CD4-positive, alpha-beta T cell treated with Interleukin-10 for 1 hour (primary cell): ENCODE measurements at places on chromosomes 6 and 20.

DNA sequence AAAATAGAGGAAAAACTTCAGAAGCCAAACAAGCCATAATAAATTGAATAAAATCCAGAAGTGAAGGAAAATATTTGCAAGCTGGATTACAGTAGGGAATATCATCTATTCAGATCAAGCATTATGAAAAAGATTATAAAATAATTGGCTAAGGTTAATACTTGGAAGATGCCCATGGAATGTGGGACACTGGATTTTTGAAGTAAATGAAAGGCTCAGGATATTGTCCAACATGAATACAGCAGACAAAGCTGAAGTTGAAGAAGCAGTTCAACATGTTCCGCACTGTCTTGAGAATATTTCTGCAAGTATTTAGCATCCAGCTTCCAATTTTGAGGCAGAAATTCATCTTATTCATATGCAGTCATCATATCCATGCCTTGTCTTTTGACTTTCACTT is 1278.4 kb upstream of the GJE1 start:
- DNase-seq = no peak

DNA sequence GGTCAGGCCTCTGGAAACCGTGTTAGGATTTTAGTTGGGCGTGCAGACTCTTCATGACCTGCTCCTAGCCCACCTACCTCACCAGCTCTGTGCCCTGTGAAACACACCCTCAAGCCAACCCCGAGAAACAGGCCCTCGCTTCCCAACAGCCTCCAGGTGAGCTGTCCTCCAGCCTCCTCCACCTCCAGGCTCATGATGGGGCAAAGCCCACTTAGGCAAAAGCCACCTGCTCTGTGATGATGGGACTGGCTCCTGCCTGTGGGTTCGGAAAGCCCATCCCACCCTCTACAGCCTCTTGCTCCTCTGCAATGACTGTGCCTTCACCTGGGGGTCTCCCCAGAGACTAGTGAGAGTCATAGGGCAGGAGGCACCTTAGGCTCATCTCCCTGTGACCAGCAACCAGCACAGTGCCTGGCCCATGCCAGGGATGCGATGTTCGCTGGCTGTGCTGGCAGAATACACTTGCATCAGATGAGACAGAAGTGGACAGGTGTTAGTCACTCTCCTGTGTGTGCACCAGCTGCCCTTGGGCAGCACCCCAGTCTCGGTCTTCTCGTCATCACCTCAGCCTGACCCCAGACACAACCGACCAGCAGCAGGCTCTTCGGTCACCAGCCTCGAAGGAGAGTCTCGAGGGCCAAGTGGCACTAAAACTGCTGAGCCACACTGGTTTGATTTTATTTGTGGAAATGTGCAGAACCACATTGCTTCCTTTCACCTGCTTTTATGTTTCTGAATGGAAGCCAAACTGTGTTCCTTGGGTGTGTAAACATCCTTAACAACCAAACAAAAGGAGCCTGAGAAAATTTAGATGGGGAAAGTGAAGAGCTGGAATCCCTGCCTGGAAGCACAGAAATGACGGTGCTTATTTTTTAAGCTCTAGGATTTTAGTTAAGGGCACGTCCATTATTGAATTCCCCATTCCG is 10.7 kb downstream of the PXDC1 start:
- DNase-seq = no peak

- no peak for DNase-seq
Measured at GRCh38 chr6:74434171-74434570, 738.2 kb downstream of the CD109 start.

- no peak for DNase-seq
Measured at GRCh38 chr20:49659056-49659455, 54.6 kb downstream of the B4GALT5 start.

DNA sequence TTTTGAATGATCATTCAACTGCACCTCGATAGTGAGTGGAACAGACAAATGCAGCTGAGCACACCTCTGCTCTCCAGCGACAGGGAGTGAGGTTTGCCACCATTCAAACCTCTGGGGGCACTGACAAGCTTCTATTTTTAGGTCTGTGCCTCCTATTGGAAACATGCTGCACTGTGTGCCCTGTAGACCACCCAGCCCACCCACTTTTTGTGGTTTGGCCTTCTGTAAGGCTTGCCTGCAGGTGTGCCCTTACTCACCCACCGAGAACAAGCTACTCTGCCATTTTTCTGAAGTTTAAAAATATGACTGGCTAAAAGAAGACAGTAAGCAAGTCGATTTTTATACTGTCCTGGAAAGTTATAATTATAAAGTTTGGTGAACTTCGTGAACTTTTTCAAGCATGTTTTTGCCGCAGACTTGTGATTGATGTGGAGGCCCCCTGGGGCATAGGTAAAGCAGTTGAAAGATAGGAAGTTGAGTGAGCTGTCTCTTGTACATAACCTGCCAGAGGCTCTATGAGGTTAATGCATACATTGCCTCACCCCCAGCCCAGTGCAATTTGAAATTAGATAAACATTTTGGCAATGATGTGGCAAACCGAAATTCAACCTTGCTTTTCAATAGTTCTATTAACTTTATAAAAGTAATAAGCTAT is 53.8 kb downstream of the ADGRG6 start:
- DNase-seq = no peak

GRCh38 chr6:57002197-57002596 is 44.3 kb upstream of the KIAA1586 start:
- DNase-seq = no peak

DNA sequence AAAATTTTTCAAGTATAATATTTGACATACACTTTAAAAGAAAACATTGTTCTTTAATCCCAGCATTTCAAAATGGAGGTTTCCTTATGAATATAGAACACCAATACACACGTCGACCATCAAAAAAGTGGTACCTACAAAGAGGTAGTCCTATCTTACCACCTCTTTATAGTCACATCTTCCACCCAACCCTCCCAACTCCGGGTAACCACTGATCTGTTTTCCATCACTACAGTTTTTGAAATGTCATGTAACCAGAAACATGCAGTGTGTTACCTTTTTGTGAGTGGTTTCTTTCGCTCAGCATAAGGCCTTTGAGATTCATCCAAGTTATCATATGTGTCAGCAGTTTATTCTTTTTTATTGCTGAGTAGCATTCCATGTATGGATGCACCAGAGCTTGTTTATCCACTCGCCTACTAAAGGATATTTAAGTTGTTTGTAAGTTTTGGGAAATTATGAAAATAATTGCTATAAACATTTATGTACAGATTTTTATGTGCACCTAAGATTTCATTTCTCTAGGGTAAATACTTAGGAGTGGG is 104.8 kb downstream of the ISM1 start:
- no peak for DNase-seq

- no peak for DNase-seq
Measured at GRCh38 chr6:11618533-11618932, 81.0 kb downstream of the TMEM170B start.

DNA sequence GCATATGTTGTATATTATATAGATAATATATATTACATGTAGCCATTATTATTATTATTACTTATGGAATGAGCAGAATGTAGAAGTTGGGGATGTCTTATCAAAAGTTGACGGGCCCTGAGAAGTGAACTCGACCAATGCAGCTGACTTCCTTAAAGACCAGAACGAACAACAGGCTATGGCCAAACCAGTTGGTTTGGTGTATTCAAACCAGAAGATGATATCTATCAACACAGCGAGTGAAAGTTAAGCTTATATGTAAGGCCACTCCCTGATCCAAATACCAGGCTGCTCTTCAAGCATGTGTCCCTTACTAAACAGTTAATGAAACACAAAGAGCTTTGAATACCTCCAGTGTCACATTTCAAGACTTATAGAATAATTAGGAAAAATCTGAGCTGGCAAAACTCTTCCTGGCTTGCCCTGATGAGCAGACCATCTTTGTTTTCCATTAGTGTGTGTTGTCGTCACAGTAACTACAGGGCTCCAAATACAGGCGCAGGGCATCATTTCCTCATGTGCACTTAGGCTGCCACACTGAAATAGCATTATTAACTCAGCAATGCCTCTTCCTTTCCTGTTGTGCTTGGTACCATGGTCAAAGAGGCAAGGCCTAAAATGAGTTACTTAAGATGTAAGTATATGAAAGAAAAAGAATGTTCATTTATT is 6.6 kb downstream of the FILIP1 start:
- no peak for DNase-seq

- no peak for DNase-seq
Measured at GRCh38 chr6:166530211-166531095, 56.0 kb downstream of the RAMACL start.
